Fibroblast of pulmonary artery (primary cell): ENCODE measurements at places on chromosomes 7 and 10.
A peak's percentile ranks its signal among the peaks of the same experiment; 100 is the strongest.

- DNase-seq: no peak
Measured at GRCh38 chr10:84908491-84908890, 580.1 kb downstream of the CCSER2 start.

DNA sequence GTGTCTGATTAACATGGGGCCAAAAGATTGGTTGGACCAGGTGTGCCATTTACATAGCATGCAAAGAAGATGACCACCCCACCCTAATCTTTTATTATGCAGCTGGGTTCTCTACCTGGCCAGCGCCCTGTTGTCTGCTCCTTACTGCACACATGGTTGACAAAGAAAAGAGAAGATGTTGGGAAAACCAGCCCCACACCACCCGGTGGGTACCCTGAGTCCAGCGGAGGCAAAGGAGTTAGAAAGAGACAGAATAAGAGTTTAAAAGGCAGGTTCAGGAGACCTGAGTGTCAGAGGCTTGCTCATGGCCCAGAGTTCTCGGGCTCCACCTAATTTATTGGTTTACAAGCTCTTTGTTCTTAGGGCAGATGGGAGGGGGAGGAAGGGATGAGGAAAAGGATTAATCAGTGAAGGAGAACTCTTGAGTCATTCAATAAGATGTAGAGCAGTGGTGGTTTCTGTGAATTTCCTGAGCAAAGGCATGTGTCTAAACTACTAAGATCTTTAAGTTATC is 24.1 kb upstream of the ABCA13 start:
- no peak for DNase-seq

- DNase-seq: peak; percentile 63
Measured at GRCh38 chr7:130838738-130839137, 104.7 kb upstream of the KLF14 start.

DNA sequence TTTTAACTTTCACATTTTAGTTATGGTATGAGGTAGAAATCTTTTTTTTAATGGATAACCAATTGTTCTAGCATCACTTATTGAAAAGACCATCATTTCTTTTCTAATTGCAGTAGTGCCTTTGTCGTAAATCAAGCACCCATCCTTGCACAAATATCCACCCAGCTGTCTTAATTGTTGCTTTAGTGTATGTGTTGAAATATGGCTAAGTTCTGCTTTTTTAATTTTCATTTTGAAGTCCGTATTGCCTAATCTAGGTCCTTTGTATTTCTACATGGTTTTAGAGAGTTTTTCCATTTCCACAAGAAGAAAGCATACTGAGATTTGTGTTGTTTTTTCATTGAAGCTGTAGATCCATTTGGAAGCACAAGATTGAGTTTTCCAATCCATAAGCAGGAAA is 259.6 kb upstream of the SEMA3E start:
- DNase-seq: no peak

DNA sequence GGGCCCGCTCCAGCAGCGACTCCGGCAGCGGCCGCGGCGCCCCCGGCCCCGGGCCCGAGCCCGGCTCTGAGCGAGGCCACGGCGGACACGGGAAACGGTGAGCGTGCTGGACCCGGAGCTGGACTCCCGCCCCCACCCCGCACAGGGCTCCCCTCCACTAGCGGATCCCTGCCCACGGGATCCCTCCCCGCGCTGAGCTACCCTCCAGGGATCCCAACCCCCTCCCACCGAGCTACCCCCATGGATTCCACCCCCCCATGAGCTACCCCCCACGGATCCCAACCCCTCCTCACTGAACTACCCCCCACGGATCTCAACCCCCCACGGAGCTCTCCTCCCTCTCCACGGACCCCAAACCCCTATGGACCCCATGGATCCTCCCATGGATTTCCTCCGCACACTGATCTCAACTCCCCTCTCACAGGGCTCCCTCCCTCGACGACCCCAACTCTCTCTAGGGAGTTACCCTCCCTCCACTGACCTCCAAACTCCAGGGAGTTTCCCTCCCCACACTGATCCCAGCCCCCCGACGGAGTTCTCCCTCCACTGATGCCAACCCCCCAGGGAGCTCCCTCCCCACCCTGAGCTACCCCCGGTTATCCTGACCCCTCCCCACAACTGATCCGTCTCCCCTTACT is 20.6 kb upstream of the HSPB1 start:
- DNase-seq: no peak

DNA sequence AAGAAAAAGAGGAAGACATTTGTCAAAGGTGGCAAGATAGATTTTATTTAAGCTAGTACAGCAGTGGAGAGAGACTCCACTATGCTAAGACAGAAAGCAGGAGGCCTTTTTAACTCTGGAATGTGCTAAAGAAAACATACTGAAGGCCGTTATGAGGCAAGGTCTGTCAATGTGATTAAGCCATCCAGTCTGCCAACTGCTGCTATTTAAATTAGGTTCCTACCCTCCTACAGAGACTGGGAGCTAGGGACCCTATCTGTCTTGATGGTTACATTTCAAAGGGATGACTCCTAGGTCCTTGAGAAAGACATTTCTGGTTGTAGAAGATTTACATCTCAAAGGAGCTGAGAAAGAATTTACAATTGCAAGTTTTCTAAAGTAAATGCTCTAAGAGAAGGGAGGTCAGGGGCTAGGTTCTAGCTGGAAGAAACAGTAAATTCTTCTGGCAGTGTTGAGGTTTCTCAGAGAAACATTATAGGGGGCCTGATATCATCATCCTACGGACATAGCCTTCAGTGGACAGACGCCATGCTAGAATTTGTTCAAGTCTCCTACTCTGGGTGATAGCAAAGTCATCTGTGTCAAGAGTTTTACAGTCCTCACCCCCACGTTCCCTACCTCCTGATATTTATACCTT is 211.6 kb downstream of the PHF14 start:
- DNase-seq: peak; percentile 30

GRCh38 chr10:30436191-30436611 is 2.2 kb downstream of the MAP3K8 start:
- peak; percentile 88 for DNase-seq

DNA sequence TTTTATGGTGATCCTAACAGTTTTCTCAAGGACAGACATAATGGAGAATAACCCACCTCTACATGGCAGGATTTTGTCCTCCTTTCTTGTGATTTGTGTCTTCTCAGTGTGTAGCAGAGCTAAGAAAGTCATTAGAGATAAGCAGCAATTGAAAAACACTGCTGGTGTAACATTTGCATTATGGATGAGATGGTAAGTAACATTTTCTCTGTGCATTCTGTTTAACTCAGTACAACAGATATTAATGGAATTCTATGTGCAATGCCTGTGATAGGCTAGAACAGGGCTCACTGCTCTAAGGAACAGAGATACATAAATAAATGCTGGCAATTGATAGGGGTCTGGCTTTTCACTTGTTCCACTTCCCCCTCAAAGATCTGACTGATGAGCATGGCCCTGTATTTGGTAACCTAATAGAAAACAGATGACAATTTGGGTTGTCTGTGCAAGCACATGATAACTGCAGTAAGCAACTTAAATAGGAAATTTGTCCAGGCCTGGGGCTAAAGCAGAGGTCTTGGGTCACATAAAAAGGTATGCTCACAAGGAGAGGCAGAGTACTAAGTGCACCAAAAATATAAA is 560.3 kb upstream of the POM121L12 start:
- DNase-seq: no peak

GRCh38 chr7:149261316-149261828 is 624 bp upstream of the ZNF783 start:
- DNase-seq: peak; percentile 22

DNA sequence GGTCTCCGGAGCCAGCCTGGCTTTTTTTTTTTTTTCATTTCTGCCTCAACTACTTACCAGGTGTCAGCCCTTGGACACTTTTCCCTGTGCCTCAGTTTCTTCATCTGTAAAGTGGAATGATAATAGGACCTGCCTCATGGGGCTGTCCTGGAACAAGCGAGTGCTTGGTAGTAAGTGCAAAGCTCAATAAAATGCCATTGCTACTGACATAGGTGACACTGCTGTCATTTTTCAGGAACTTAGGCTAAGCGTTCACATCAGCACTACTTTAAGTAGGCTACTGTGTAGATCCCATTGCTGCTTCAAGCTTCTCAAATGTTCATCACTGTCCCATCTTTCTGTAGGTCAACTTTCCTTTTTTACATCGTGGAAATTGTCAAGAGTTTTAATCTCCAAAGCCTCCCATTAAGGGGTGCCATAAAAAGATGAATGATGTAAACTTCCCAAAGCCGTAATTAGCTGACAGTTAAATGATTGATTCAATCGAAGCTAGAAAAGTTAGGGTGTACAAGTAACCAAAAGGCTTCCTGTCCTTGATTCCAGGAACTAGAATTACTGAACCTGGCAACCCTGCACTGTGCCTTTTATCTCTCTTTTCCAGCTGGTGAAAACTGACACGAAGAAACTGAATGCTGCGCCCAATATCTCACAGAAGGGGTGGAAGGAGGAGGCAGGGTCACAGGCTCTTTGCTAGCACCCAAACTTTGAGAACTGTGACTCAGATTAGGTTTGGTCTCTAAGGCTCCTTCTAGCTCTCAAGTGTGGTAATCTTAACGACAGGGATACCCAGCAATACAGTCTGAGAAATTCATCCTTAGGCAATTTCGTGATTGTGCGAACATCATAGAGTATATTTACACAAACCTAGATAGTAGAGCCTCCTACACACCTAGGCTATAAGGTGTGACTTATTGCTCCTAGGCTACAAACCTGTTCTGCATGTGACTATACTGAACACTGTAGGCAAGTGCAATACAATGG is 861 bp upstream of the USP6NL start:
- peak; percentile 10 for DNase-seq
